Activated CD4-positive, alpha-beta T cell treated with anti-CD3 and anti-CD28 coated beads for 36 hours (primary cell): ENCODE measurements at places on chromosomes 4 and X. TPM values are rescaled to one million over a fixed set of nuclear protein-coding genes. Genes with fewer than 3 reads are reported as not detected.

DNA sequence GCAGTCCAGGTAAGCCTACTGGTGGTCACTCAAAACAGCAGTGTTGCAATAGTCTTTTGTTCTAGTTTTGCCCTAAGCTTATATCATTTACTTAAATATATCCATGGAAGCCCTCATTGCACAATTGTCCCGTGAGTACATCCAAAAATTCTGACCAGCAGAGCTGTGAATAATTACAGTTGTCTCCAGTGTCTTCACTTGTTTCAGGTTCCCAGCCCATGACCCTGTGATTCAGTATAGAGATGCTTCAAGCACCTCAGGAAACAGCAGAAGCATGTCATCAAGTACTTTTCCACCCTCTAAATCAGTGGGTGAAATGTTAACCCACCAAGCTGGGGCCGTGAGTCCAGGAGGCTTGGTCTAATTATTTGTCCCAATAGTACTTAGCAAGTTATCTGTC is 214.9 kb upstream of the RPS6KA3 start:
- DNase-seq = no peak

DNA sequence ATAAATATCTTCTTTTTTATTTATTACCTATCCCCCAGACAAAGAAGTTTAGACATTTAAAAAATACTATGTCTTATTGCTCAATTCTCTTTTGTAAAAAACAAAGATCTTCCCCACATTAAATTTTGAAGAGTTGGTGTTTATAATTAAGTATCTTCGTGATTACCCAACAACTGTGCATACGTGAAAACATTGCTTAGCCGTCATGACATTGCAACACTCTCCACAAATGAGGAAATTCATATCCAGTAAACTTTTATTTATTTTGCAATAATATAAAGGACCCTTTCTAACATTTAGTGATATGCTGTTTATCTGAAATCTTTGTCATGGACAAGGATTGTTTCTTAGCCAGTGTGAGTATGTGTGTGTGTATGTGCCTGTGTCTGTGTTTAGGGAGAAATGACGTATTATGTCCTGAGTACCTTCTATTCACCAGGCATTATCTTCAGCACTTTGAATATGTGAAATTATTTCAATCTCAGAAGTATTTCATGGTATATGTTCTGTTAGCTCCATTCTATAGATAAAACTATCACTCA is 26.1 kb upstream of the EREG start:
- no peak for DNase-seq

DNA sequence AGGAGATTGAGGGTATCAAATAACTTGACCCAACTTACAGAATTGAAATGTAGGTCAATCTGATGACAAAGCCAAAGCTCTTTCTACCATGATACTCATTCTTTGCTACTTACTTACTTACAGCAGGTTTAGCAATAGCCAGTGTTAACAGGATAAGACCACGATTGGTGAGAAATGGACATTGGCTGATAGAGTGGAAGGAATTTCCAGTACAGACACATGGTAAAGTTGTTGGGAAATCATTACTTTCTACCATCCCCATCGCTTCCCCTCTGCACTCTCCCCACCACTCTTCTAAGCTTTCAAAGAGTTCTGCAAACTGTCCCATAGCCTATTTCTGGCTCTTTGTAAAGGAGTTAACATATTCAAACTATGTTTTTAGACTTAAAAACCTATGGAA is 119.7 kb downstream of the CHRNA9 start:
- DNase-seq = no peak

- DNase-seq = no peak
Observed at GRCh38 chr4:116024954-116025708, 911.7 kb upstream of the NDST4 start.

SPIN4 gene
- 3.3 TPM for total RNA-seq
